Bladder microvascular endothelial cell (primary cell): ENCODE measurements at places on chromosomes 1 and 21. TPM values are rescaled to one million over a fixed set of nuclear protein-coding genes. Genes with fewer than 3 reads are reported as not detected.

Gene HSPA6
- under 0.01 and 0.38 TPM in 2 replicates for total RNA-seq

Gene TBX15
- total RNA-seq, result 0.25 TPM in 1 of 2 replicates, not detected in the other

Gene HRNR
- total RNA-seq, result not detected in 2 replicates

Gene S100B
- total RNA-seq, result not detected in 2 replicates

Gene HHAT
- total RNA-seq, result 1.5 and 2.9 TPM in 2 replicates

Gene VHLL
- total RNA-seq, result 0.19 TPM in 1 of 2 replicates, not detected in the other

Gene CENPS
- total RNA-seq, result 6.5 and 7.9 TPM in 2 replicates

Gene AHCTF1
- total RNA-seq, result 19.1 and 33.5 TPM in 2 replicates

Gene PDC
- total RNA-seq, result not detected in 2 replicates

Gene NR1I3
- total RNA-seq, result not detected in 2 replicates

Gene GUCA2A
- not detected in 2 replicates for total RNA-seq

Gene AGMAT
- total RNA-seq, result 0.16 and 0.50 TPM in 2 replicates

Gene TMCC2
- total RNA-seq, result 0.81 and 4.3 TPM in 2 replicates

Gene RSPO1
- total RNA-seq, result not detected in 2 replicates

Gene CD101
- total RNA-seq, result 0.44 TPM in 1 of 2 replicates, not detected in the other

Gene VWA5B1
- not detected in 2 replicates for total RNA-seq

Gene DMRTA2
- total RNA-seq, result 0.06 TPM in 1 of 2 replicates, not detected in the other

Gene IL6R
- total RNA-seq, result 10.7 and 15.0 TPM in 2 replicates
